Lung (tissue), 17 donors: ENCODE measurements at places on chromosomes 5 and 9. TPM values are rescaled to one million over a fixed set of nuclear protein-coding genes. Genes with fewer than 3 reads are reported as not detected.
A peak's percentile ranks its signal among the peaks of the same experiment; 100 is the strongest.

DNA sequence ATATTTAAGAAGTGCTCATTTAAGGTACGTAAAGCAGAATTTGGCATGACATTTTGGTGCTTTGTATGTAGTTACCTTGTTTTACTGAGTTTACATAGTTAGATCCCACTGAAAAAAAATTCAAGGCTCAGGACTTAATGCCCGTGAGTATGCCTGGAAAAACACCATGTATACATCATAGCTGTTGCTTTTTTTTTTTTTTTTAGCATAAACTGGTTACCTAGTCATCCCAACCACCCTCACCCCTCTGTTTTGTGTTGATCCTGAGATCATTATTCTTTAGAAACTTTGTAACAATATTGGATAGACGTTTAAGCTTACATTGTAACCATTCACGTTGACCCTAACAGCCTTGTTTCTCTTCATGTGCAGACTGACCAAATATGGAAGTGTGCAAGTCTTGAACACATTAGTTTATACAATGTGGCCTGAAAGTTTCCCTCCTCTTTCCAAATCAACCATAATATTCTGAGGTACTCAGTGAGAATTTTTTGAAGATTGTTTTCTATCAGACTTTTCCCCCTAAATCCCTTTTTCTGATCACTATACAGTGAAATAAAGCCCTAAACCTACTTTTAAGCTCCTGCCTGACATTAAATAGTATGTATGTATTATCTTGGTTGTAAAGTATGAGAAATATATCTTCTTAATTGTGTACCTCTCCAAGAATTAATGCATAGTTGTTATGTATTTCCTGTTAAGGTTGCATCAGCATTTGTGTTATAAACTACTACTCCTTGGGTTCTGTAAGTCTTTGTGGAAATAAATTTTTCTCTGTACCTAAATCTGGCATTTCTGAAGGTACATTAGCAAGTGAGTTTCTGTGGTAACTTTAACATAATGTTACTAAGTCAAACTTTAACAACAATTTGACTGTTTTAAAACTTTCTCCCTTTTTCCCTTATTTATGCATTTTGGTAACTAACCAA lies 4.4 kb downstream of the RABGAP1 start:
- no peaks in the 10 kb centered on the region for H3K27me3 ChIP-seq
- no peak for DNase-seq
- no peaks in the 10 kb centered on the region for H3K36me3 ChIP-seq
- peaks cover 14% of the 10 kb centered on the region for H3K4me1 ChIP-seq
- H3K27ac ChIP-seq, result no peak overlapping the region

DNA sequence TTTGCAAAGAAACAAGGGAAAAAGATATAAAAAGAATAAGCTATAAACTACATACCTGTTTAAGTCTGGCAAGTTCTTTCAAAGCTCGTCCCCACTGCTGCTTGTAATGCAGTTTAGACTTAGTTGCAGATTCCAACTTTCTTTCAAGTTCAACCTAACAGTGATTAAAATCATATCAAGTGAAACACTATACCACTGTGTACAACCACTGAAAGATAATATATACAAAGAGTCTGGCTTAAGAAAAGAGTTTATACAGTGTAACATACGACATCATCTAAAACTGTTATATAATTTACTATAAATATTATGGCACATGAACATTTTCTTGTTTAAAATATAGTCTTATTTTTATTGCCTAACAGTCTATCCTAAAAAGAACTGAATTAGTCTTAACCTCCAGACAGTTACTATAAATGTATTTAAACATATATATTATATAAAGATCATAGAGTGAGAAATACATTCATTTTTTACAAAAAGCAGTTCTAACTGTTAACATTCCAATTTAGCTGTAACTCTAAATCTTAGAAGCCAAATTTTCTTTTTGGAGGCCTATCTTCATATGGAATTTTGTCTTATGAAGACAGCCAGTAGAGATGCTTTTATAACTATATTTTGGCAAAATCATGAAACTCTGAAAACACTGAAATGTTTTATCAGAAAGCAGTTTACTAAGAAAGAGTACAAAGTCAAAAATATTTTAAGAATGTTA lies 58.6 kb downstream of the CEP120 start:
- no peaks in the 10 kb centered on the region for H3K4me1 ChIP-seq
- no peak overlapping the region for H3K27ac ChIP-seq
- H3K36me3 ChIP-seq, result peaks cover 5% of the 10 kb centered on the region
- H3K4me3 ChIP-seq, result no peak overlapping the region
- DNase-seq, result peak; percentile 89

DNA sequence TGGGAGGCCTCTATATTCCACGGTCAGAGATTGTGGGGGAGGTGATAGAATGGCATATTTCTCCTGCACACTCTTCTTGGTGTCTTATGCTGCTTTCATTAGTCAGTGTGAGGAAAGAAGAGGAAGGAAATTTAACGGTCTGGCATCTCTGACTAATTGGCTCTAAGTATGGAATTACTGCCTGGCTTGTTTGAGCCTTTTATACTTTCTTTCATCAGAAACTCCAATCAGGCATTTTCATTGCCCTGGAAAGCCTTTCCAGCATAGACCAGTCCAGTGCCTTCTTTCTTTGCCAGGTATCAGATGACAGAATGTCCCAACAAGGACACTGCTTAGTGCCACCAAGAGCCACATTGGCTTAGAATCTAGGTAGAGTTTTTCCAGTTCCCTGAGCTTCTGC lies 30.2 kb downstream of the CYSTM1 start:
- peaks cover 19% of the 10 kb centered on the region for H3K4me1 ChIP-seq
- no peak for DNase-seq
- no peak overlapping the region for H3K4me3 ChIP-seq
- H3K27me3 ChIP-seq, result no peaks in the 10 kb centered on the region
- H3K36me3 ChIP-seq, result no peaks in the 10 kb centered on the region

DNA sequence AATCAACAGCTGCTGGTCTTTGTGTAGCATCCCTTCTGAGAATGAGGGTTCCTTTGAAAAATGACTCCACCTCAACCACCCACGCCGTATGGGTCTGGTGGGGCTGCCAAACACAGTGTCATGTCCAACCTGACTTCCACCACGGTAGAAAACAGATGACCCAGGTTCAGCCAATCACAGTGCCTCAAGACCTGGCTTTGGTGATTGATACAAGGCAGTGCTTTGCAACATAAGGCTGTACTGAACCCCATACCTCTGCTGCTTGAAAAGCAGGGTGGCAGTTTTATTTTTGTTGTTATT lies 11.5 kb upstream of the TGFBR1 start:
- H3K4me1 ChIP-seq, result no peaks in the 10 kb centered on the region
- no peak overlapping the region for H3K4me3 ChIP-seq
- no peak for DNase-seq
- H3K36me3 ChIP-seq, result no peaks in the 10 kb centered on the region
- H3K27ac ChIP-seq, result no peak overlapping the region

DNA sequence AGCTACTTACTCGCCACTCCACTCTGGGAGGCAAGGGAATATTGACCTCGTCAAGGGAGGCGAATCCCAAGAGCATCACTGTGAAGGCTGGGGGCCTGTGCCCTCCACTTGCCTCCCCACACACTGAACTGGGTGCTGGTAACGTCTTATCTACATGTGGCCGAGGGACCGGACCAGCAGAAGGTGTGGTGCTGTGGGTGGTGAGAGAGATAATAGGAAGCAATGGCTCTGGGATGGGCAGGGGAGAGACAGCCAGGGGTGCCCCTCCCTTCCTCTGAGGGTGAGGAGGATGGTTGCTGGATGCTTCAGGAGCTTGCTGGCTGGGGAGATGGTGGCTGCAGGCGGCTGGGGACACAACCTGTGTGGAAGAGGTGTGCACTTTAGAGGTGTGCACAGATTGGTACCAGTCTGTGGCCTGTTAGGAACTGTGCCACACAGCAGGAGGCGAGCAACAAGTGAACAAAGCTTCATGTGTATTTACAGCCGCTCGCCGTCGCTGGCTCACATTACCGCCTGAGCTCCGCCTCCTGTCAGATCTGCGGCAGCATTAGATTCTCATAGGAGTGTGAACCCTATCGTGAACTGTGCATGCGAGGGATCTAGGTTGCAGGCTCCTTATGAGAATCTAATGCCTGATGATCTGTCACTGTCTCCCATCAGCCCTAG lies 100.3 kb downstream of the ENTREP1 start:
- no peaks in the 10 kb centered on the region for H3K36me3 ChIP-seq
- H3K4me3 ChIP-seq, result no peak overlapping the region
- no peak for DNase-seq
- no peaks in the 10 kb centered on the region for H3K4me1 ChIP-seq
- H3K27me3 ChIP-seq, result no peaks in the 10 kb centered on the region

GRCh38 chr9:31519011-31519410 lies 865.4 kb upstream of the ACO1 start:
- DNase-seq, result peak; percentile 8
- H3K27ac ChIP-seq, result no peak overlapping the region
- H3K4me1 ChIP-seq, result no peaks in the 10 kb centered on the region
- H3K27me3 ChIP-seq, result no peaks in the 10 kb centered on the region
- no peaks in the 10 kb centered on the region for H3K36me3 ChIP-seq
- H3K4me3 ChIP-seq, result no peak overlapping the region

DNA sequence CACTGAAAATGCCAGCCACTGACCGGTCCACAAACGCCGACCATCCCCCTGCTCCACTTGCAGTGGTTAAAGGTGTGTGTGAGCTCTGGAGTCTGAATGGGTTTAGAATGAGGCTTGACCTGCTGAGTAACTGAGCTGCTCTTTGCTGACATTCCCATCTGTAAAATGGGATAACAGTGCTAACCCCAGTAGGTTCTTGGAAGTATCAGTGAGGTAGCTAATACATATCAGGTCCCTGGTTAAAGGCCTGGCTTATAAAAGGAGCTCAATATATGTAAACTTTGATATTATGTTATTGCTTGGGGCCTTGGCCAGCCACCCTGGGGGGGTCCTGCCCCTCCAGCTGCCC lies 31.1 kb upstream of the DAB2IP start:
- no peak for DNase-seq
- H3K27me3 ChIP-seq, result no peaks in the 10 kb centered on the region
- no peaks in the 10 kb centered on the region for H3K36me3 ChIP-seq
- peaks cover 2% of the 10 kb centered on the region for H3K4me1 ChIP-seq

- DNase-seq, result no peak
- no peak overlapping the region for H3K4me3 ChIP-seq
- H3K36me3 ChIP-seq, result peaks cover 32% of the 10 kb centered on the region
- H3K27ac ChIP-seq, result peak overlapping the region; percentile 76
- H3K4me1 ChIP-seq, result peaks cover 9% of the 10 kb centered on the region
- H3K27me3 ChIP-seq, result no peaks in the 10 kb centered on the region
Measured at GRCh38 chr5:151062405-151063141, 18.3 kb downstream of the TNIP1 start.

DNA sequence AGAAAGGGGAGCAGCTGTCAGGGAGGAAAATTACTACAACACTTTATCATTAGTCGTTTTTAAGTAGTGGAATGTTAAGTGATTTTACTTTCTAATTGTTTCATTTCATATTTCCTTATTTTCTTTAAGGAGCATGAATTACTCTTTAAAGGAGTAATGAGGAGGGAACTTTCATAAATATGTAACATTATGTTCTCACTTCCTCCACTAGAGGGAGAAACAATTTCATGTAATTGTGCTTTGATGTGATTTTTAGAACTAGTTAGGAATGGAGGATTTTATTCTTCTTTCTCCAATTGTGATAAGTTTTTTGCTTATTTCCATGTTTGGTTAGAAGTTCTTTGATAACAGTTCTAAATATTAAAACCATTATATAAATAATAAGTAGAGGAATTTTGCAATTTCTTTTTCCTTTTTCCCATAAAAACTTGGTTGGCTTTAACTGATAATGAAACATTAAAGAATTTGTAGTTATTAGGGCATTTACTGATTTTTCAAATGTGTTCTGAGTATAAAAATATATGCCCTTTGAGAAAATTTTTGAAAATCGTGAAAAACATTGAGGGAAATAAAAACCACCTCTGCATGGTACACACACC lies 25.6 kb downstream of the CEP78 start:
- H3K4me3 ChIP-seq, result no peak overlapping the region
- H3K4me1 ChIP-seq, result no peaks in the 10 kb centered on the region
- peak; percentile 59 for DNase-seq
- no peak overlapping the region for H3K27ac ChIP-seq
- H3K36me3 ChIP-seq, result peaks cover 3% of the 10 kb centered on the region

GRCh38 chr5:59835800-59836199 lies 57.7 kb downstream of the PDE4D start:
- no peaks in the 10 kb centered on the region for H3K36me3 ChIP-seq
- no peaks in the 10 kb centered on the region for H3K27me3 ChIP-seq
- H3K4me3 ChIP-seq, result no peak overlapping the region

DNA sequence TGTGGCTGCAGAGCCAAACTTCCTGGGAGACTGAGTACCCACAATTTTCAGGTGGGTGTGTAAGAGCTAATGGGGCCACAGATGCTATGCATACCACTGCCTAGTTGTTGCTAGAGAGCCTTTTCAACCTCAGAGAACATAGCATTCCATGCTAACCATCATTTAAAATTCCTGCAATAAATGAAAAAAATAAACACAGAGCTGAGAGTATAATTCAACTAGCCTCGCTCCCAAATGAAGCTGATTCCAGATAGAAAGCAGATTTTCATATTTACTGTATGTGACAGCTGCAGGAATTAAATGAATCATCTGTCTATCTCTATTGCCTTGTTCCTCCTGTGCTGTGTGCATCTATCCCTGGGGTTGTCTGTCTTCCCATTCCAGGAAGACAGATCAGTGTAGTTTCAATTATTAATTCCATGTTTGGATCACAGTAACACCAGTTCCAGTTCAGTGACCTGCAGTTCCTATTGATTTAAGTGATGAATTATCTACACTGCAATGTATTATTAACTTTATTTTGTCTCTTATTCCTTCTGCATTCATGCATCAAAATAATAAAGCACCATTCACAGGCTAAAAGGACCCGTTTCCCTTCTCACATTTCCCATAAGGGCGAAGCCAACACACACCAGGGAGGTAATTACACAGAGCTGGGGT lies 324.5 kb downstream of the SLIT3 start:
- no peaks in the 10 kb centered on the region for H3K27me3 ChIP-seq
- DNase-seq, result peak; percentile 57
- no peak overlapping the region for H3K4me3 ChIP-seq
- peaks cover 44% of the 10 kb centered on the region for H3K4me1 ChIP-seq
- H3K36me3 ChIP-seq, result no peaks in the 10 kb centered on the region

Gene OSTF1
- 69.7 TPM for total RNA-seq

Gene TEX48
- total RNA-seq, result not detected

Gene CDX1
- total RNA-seq, result 0.25 TPM

Gene DMRT2
- total RNA-seq, result 0.52 TPM

Gene ACOT12
- total RNA-seq, result not detected
